ENCODE measurements at places on chromosomes 3 and 15.
A peak's percentile ranks its signal among the peaks of the same experiment; 100 is the strongest.

GRCh38 chr3:133023362-133023761, 14.8 kb upstream of the TMEM108 start:
- DNase-seq, result no peak

- DNase-seq, result no peak
Measured at GRCh38 chr15:101045835-101046691, 126.9 kb downstream of the LRRK1 start.

DNA sequence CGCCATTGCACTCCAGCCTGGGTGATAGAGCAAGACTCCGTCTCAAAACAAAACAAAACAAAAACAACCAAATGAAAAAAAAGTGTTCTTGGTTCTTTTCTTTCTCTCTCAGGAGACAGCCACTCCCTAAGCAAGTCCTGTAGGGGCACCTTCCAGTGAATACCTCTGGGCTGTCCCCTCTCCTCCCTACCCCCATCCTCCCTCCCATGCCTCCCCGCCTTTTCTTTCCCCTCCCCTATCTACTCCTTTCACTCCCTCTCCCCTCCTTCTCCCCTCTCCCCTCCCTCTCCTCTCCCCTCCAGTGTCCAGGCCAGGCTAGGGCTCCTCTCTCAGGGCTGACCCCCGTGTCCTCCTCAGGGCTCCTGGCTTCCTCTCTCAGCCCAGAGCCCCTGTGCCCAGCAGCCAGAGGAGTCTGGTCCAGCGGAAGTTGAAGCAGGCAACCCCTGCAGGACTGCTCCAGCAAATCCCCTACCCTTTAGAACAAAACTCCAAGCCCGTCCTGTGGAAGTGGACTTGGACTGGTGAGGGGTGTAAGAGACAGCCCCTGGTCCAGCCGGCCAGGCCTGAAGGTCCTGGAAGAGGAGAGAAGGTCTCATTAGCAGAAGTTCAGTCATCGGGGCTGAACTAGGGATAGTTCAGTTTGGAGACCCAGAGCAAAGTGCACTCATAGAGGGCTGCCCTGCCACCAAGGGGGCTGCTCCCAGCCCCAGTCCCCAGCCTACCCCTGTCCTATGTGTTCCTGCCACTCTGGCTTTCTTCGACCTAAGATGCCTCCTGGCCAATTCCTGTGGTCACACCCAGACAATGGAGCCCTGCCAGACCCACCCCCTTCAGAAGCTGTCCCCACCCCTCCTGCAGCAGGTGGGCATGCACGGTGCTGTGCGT, 79.8 kb upstream of the IQSEC1 start:
- no peak for DNase-seq

DNA sequence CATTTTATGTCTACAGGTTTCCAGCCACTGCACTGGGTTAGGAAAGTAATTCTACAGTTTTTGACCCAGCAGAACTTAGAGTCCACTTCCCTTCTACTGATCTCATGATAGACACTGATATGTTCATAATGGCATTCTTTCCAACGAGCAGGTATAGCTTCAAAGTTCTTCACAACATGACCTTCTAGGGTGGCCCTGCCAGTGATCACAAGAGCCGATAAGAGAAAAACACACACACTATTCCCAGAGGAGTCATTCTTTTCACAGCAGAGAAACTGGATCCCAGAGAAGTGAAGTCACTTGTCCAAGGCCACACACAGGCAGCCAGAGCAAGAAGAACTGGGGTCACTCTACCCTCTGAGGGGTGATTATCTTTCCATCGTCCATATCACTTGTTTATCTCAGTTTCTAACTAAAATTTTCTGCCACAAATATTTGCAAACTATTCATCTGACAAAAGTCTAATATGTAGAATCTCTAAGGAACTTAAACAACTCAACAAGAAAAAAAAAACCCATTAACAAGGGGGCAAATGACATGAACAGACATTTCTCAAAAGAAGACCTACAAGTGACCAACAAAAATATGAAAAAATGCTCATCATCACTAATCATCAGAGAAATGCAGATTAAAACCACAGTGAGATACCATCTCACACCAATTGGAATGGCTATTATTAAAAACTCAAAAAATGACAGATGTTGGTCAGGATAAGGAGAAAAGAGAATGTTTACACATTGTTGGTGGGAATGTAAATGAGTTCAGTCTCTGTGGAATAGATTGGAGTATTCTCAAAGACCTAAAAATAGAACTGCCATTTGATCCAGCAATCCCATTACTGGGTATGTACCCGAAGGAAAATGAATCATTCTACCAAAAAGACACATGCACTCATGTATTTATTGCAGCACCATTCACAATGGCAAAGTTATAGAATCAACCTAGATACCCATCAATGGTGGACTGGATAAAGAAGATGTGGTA, 31.5 kb downstream of the SPTSSB start:
- no peak for DNase-seq

DNA sequence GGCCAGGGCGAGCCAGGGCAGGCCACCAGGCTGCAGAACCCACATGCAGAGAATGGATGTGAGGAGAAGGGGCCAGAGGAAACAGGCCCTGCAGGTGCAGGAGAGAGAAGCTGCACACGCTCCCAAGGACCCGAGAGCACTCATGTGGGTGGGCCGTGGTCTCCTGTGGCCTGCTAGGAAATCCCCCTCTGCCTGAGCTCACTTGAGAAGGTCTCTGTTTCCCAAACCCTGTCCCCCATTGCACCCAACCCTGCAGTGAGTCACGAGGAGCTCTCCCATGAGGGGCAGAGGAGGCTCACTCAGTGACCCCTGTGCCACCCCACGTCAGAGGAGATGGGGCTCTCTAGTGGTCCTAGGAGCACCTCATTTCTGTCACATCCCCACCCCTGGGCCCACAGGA, 111.1 kb downstream of the KLF13 start:
- DNase-seq, result no peak

- DNase-seq, result peak; percentile 55
Measured at GRCh38 chr15:39756806-39757522, 25.7 kb downstream of the FSIP1 start.

- DNase-seq, result no peak
Measured at GRCh38 chr15:94246016-94246415, 14.7 kb downstream of the MCTP2 start.

DNA sequence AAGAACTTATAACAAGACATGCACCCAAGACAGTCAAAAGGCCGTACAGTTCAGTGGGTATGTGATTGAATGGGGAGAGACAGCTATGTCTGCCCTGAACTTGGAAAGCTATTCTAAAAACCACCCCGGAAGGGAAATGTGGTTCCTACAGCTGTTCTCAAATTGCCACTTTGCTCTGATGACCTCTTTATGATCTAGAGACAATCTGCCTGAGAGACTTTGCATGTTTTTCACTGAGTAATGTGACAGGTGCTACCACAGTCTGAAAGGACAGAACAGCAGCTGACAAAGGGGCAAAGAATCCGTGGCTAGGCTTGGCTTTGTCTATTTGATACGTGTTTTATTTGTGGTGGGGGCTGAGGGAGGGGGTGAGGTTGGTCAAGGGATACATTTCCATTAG, 148.3 kb upstream of the NPHP3 start:
- DNase-seq, result no peak

GRCh38 chr3:54127499-54128056, 5.2 kb downstream of the CACNA2D3 start:
- no peak for DNase-seq

GRCh38 chr15:48313216-48313615, 18.0 kb upstream of the DUT start:
- DNase-seq, result no peak

- no peak for DNase-seq
Measured at GRCh38 chr15:40846841-40847222, 3.0 kb downstream of the SPINT1 start.

DNA sequence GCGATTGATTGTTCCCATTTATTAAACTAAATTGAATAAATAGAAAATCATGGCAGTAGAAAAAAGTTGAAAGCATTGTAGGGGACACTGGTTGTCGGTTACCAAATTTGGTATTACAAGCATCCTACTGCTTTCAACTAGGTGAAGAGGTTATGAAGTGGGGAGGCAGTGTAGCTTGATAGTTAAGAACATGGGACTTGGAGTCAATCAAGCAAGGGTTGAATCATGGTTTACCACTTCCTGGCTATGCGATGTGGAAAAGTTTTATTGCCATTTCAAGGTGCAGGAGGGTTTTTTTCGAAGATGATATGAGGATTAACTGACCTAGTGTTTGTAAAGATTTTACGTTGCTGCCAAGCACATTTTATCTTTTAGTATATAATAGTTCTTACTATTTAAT, 318.2 kb upstream of the KCNH8 start:
- no peak for DNase-seq

DNA sequence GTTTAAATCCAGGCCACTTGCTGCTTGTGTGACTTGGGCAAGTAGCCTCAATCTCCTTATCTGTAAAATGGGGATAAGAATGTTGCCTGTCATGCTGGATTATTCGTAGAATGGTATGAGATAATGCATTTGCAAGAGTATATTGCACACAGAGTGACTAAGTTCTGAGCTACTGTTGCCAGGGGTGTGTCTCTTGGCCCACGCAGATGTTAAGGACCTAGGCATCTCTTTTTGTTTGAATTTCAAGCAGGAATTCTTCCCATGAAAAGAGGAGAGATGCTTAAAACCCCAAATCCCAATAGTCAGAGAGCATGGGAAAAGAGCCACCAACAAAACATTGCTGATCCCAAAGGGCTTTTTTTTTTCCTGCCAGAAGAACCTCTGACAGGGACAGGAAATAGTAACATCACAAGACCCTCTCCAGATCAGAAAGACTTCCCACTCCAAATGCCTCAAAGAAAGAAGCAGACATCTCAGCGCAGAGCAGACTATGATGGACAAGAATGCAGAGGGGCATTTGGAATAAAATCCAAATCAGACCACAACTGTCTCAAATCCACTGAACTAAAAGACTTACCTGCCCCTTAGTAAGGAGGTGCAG, 90.5 kb downstream of the MRPL46 start:
- peak; percentile 40 for DNase-seq

DNA sequence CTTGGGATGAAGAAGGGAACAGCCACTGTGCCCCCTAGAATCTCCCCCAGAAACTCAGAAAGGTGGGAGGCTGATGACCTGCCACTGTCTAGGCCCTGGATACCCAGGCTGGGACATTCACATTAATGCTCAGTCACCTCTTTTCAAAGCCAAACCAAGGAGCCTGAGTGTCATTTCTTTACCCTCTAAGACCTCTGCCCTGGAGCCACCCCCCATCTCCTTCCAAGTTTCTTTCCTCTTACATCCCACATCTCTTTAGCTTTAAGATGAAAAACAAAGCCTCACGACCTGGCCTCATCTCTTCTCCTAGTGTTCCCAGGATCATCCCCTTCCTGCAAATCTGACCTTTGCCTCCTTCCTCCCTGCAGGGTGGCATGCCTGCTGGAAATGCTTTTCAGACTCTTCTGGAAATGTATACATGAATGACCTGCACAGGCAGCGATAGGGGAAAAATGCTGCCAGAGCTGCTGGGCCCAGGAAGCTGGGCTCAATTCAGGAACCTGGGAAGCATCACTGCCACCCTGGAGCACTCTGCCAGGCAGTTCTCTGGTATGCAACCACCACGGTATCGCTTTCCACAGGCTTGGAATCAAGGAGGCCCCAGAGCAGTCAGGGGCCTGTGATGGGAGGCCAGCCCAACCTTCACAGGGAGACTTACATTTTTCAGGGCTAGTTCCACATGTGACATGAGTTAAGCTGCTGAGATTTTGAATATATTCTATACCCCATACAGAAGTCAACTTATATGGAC, 67.6 kb downstream of the DAPK2 start:
- no peak for DNase-seq

DNA sequence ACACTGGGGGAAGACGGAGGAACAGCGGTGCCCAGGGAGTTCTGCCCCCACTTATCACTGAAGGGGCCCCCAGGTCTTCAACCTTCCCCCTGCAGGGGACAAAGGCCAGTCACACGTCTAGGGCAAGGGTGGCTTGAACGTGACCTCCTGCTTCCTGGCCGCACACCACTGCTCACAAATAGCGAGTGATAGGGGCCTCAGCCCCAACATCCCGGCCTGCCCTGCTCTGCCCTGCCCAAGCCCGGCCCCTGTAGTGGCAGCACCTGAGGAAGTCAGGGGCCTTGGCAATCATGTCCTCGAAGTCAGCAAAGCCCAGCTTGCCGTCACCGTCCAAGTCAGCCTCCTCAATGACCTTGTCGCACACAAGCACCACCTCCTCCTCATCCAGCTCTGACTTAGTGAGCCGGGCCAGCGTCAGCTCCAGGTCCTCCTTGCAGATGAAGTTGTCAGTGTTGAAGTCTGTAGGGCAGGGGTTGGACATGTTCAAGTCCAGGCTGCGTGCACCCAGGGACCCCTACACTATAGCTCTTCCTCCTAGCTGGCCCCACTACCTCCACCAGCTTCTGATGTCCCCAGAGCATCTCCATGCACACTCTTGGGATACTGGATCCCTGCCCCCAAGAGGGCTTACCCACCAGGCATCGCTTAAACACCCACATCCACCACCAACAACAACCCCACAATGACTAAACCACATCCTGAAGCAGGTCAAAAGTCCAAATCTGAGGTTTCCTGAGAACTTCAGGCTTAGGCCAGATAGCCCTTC, 13.3 kb downstream of the SH2D7 start:
- DNase-seq, result no peak

DNA sequence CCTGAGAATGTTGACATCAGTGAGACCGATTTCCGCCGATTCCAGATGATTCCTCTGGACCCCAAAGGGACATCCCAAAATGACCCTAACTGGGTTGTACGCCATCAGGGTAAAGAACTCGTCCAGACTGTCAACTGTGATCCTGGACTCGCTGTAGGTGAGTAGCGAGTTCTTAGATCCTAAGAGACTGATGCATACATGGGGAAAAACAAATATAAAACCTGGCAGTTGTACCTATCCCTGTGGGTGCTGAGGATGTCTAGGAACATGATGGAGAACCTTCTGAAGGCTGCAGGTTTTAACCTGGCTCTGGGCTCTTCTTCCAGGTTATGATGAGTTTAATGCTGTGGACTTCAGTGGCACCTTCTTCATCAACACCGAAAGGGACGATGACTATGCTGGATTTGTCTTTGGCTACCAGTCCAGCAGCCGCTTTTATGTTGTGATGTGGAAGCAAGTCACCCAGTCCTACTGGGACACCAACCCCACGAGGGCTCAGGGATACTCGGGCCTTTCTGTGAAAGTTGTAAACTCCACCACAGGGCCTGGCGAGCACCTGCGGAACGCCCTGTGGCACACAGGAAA, 12.3 kb downstream of the THBS1 start:
- peak; percentile 60 for DNase-seq

GRCh38 chr3:79009861-79010260, 757.9 kb downstream of the ROBO1 start:
- DNase-seq, result no peak

DNA sequence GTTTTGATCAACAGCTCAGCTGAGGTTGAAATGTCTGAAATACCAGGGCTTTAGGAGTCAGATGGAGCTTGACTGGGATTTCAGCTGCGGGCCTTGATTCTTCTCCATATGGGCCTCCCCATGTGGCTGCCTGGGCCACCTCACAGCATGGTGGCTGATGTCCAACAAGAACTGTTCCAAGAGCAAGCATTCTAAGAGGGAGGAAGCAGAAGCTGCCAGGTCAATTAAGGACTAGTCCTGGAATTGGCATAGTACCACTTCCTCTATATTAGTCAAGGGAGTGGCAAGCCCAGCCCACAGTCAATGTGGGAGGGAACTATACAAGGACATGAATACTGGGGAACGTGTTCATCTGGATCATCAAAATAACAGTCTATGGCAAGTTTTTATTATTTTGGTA, 181.7 kb upstream of the ANKRD28 start:
- no peak for DNase-seq

- DNase-seq, result no peak
Measured at GRCh38 chr3:145006271-145006670, 1034.6 kb downstream of the DIPK2A start.

Data from AG09309 (cell line).